ENCODE measurements at places on chromosomes 5 and 9. TPM values are rescaled to one million over a fixed set of nuclear protein-coding genes. Genes with fewer than 3 reads are reported as not detected.

- H3K36me3 ChIP-seq: no peaks in the 10 kb centered on the region
- no peak overlapping the region for H3K27ac ChIP-seq
- no peaks in the 10 kb centered on the region for H3K27me3 ChIP-seq
- DNase-seq: no peak
- H3K4me3 ChIP-seq: no peak overlapping the region
Observed at GRCh38 chr5:5021436-5021835, 118.7 kb upstream of the ADAMTS16 start.

DNA sequence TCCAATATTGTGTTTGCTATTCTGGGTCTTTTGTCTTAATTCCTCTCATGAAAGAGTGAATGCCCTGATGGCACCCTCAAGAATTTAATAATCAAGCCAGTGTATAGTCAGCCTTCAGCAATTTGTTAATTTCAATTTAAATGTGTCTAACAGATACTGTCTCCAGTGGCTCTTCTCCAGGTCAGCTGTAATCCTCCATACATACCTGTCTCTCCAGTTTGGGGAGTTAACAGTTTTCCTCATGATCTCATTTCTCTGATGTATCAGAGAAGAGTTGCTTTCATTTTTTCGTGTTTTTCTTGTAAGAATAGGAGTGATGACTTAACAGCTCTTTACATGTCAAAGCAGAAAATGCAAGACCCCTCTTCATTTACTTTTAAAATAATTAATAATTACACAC is 500.3 kb upstream of the RORB start:
- H3K27ac ChIP-seq: no peak overlapping the region
- H3K4me1 ChIP-seq: no peaks in the 10 kb centered on the region
- H3K27me3 ChIP-seq: no peaks in the 10 kb centered on the region
- H3K4me3 ChIP-seq: no peak overlapping the region
- DNase-seq: no peak

DNA sequence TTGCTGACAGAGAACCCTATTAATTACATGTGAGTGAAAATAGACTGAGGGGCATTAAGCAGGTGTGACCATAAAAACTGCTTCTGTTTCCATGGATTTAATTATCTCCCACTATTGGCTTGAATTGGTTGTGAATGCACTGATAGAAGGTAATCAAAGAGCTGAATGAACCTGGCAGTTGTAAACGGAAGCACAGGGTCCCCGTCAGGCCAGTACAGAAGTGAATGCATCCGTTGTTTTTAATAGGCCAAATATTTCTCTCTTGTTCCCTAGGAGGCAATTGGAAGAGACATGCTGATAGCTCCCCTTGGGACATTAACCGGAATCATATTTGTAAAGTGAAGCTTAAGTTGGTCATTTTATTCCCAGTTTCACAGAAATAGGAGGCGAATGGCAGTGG is 147.0 kb downstream of the CAVIN4 start:
- no peaks in the 10 kb centered on the region for H3K27me3 ChIP-seq
- H3K4me3 ChIP-seq: no peak overlapping the region
- H3K27ac ChIP-seq: no peak overlapping the region
- no peaks in the 10 kb centered on the region for H3K4me1 ChIP-seq
- no peaks in the 10 kb centered on the region for H3K36me3 ChIP-seq

- peaks cover 5% of the 10 kb centered on the region for H3K4me1 ChIP-seq
- no peak overlapping the region for H3K27ac ChIP-seq
- no peak overlapping the region for H3K4me3 ChIP-seq
- DNase-seq: no peak
- H3K27me3 ChIP-seq: no peaks in the 10 kb centered on the region
Observed at GRCh38 chr9:83183621-83184020, 120.7 kb upstream of the RASEF start.

HCN1 gene
- total RNA-seq: not detected

PCDHGC4 gene
- 0.33 TPM for total RNA-seq
